Activated CD8-positive, alpha-beta T cell treated with anti-CD3 and anti-CD28 coated beads for 36 hours (primary cell): ENCODE measurements at places on chromosomes 5 and 9. TPM values are rescaled to one million over a fixed set of nuclear protein-coding genes. Genes with fewer than 3 reads are reported as not detected.
A peak's percentile ranks its signal among the peaks of the same experiment; 100 is the strongest.

The ANKRD20A1 gene
- total RNA-seq: 1.2 TPM

The IFNB1 gene
- total RNA-seq: 1.1 TPM

The PCDHA8 gene
- not detected for total RNA-seq

The FCHO2 gene
- total RNA-seq: 1.0 TPM

The CDC14B gene
- total RNA-seq: 0.54 TPM

The DIPK1B gene
- total RNA-seq: not detected

The LRRC19 gene
- total RNA-seq: not detected

The SLC46A2 gene
- not detected for total RNA-seq

The C1QTNF2 gene
- total RNA-seq: not detected

The AQP7 gene
- total RNA-seq: not detected

The SLC1A1 gene
- total RNA-seq: 0.29 TPM

The ATG10 gene
- 12.0 TPM for total RNA-seq

The PKD2L2 gene
- not detected for total RNA-seq

The SLC36A3 gene
- not detected for total RNA-seq

GRCh38 chr5:39650008-39650762 is 225.4 kb upstream of the DAB2 start:
- DNase-seq: no peak

- DNase-seq: no peak
Measured at GRCh38 chr5:173974688-173975239, 14.2 kb upstream of the C5orf47 start.

DNA sequence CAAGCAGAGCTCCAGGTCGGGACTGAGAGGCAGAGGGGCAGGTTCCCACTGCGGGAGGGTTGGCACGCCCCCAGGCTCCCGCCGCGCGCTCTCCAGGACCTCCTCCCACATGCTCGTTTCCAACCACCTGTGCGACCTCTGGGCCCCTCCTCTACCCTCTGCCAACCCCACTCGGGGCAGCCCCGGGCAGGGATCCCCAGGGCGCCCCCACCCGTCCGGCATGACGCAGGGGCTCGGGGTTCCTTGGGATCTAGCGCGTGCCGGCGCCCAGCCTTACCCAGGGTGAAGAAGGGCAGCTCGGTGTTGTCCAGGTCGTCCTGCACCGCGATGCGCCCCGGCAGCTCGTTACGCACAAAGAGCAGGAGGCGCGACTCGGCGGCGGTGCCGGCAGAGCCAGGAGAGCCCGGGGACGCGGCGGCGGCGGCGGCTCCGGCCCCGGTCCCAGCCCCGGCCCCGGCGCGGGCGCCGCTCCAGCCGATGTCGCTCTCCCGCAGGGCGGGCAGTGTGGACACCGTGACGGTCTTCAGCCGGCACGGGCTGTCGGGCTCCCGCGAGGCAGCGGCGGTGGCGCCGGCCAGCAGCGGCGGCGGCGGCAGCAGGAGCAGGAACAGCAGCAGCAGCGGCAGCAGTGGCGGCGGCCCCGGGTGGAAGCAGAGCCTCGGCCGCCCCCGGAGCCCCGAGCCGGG is 494 bp downstream of the ASTN2 start:
- no peak for DNase-seq

DNA sequence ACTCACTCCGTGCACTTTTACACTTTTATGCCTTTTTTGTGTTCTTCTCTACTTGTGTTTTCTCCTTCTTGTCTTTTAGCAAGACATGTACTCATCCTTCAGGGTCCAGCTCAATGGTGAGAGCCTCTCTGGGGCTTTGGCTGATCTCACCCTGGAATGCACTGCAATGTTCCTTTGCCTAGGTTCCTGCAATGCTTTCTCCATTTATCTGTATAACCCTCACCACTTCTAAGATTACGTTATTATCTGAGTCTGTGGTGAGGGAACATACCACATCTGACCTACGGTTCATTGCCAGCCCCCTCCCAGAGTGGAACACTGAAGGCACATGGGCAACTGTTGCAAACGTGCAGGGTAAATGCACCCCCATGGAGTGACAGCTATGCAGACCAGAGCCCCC is 47.3 kb downstream of the KCNIP1 start:
- DNase-seq: no peak

GRCh38 chr5:147373328-147373727 is 136.5 kb downstream of the DPYSL3 start:
- no peak for DNase-seq

GRCh38 chr5:164148292-164148691 is 642.9 kb downstream of the MAT2B start:
- DNase-seq: no peak

DNA sequence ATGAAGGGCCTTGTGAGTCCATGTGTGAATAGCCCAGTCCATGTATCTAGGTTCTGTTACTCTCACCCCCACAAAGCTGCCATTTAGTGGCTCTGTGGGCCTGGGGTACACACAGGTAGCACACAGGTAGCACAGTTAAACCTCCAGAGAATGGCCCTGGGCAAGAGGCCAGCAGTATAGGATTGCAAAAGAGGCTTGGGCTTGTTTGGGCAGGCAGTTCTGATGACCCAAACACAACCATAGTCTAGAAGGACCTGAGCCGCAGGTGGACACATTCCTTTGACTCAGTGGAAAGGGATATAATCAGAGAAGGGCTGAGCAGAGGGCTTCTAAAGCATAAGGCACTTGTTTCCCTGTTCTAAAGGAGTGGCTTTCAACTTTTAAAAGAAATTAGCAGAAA is 326.8 kb upstream of the SGCD start:
- DNase-seq: no peak

- DNase-seq: no peak
Measured at GRCh38 chr9:94867281-94867841, 140.9 kb downstream of the AOPEP start.

DNA sequence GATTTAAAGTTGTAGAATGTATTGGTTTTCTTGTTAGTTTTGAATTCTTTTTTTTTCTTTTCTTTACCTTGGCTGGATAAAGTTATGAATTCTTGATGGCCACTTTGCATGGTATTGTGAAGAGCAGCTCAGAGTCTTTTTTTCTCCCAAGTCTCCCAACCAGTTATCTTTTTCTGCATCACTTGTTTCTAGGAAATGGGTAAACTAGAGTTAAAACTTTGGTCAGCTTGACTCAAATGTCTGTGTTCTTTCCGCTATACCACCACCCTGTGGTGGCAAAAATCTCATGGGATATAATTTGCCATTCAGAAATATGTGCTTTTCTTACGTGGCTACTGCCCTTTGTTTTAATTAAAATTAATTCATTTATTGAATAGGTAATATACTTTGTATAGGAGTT is 113.2 kb downstream of the UNC13B start:
- DNase-seq: no peak

- DNase-seq: no peak
Measured at GRCh38 chr5:150731669-150732242, 27.1 kb downstream of the DCTN4 start.

DNA sequence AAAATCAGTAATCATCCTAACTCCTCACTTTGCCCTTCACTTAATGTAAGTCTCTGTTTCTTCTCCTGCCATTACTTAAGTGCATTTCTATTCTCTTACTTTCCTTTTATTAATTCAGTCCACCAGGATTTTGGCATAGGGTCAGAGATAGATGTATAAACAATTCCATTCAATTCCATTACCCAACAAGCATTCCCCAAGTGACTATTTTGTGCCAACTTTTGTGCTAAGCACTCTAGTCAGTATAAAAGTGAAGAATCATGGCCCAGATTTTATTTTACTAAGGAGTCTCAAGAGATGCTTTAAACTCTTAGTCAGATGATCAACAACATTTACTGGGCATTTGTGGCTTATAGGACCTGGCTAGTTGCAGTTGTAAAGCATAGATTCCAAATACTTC is 159.3 kb downstream of the DMAC1 start:
- DNase-seq: no peak

DNA sequence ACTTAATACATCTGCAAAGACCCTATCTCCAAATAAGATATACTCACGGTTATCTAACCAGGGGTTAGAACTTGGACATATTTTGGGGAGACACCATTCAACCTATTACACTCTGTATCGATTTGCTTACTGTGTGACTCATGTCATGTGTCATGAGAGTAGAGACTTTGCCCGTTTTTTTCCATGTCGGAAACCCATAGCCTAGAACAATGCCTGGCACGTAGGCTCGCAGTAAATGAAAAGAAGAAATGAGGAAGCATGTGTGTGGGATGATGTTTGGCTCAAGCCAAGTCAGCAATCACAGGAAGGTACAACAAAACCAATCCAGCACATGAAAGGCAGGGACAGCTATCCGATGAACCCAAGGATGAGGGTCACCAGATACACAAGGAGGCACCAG is 94.6 kb upstream of the DNAH5 start:
- no peak for DNase-seq

- no peak for DNase-seq
Measured at GRCh38 chr5:118984602-118985001, 3.7 kb downstream of the DTWD2 start.

DNA sequence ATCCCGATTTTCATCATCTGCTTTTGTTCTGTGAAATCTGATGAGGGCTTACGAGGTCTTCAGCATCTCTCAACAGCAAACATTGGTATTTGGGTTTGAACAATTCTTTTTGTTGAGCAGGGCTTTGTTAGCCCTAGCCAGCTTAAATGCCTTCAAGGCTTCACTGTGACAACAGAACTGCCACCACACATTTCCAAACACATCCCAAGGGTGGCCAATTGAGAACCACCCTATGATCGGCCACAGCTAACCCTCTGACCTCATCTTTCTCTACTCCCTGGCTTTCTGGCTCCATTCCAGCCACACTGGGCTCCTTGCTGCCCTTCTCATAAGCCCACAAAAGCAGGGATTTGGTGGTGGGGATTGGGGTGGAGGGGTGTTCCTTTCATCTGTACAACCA is 17.6 kb downstream of the MTX3 start:
- no peak for DNase-seq

DNA sequence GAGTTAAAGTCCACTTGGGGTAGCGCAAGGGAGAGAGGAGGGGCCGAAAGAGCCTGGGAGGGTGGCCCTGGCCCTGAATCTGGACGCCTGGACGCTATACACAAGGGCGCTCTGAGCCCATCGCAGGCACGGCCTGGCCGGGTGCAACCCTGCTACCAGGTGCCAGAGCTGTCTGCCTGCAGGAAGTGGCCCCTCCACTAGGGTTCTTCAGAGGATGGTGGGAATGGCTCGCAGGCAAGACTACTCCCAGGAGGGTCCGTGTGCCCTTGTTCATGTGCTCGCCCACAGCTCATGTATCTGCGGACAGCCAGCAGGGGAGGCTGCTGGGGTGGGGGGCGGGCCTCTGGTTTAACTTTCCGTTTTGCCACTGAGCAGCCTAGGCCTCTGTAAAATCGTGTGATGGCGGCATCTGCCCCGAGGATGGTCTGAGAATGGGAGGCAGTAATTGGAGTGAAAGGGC is 1.4 kb upstream of the NKD2 start:
- no peak for DNase-seq

DNA sequence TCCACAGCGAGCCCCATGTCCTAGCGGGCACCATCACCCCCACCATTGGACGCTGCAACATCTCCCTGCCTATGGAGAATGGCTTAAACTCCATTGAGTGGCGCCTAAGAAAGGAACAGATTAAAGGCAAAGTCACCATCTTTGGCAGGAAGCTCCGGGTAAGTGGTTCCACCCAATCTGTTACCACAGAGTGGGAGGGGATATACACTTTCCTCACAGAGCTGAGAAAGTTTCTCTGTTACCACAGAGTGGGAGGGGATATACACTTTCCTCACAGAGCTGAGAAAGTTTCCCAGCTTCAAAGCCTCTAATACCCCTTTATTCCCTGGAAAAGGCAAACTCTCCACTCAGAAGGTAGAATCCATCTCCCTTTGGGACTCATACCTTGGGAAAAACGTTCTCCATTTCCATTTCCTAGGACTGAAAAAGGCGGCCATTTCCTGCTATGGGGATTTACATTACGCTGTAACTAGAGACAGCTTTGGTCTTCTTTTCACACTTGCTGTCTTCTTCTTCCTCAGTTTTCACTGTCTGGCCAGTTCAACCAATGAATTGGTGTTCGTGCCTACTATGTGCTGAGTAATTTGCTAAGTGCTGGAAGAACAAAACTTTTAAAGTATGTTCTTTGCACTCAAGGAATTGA is 63.4 kb upstream of the WWC1 start:
- peak; percentile 20 for DNase-seq

GRCh38 chr9:124285903-124286291 is 28.1 kb downstream of the NEK6 start:
- DNase-seq: peak; percentile 85

DNA sequence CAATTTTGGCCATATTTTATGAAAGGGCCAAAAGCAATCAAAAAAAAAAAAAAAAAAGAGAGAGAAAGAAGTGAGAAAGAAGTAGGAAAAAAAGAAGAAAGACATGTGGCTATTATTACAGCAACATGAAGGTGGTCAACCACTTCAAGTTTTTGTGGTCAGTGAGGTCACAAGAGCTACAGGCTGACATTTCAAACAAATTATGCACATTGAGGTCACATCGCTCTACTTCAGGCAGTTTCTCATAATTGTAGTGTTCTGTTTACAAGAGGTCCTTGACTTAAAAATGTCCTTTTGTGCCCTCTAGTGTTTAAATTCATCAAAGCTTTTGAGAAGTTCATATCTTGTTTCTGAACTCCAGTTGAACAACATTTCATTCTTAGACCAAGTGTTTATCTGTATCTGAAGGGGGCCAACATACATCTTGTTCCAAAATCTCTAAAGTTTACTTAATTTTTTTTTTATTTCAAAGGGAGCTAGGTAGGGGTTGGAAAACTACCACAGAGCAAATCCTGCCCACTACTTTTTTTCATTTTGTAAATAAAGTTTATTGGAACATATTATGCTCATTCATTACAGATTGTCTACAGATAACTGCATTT is 513.1 kb downstream of the PDE4D start:
- peak; percentile 69 for DNase-seq

DNA sequence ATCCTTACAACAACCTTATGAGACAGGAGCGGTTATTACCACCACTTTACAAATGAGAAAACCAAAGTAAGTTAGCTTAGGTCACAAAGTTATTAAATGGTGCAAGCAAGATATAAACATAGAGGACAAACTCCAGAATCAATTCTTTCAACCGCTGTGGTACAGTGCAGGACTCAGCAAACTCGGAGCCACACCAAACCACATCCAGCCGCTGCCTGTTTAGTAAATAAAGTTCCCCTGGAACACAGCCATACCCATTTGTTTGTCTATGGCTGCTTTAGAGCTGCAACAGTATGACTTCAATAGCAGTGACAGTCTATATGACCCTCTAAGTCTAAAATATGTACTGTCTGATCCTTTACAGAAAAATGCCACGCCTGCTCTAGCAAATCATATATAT is 1567.2 kb upstream of the WWC1 start:
- no peak for DNase-seq
